ENCODE measurements at places on chromosomes 2 and 18. TPM values are rescaled to one million over a fixed set of nuclear protein-coding genes. Genes with fewer than 3 reads are reported as not detected.

The SERPINB10 gene
- total RNA-seq: not detected

The HSBP1L1 gene
- total RNA-seq: 7.0 TPM

The TMEM131 gene
- total RNA-seq: 34.7 TPM

The RHOB gene
- total RNA-seq: 2.8 TPM

The EHD3 gene
- 1.9 TPM for total RNA-seq

The TWSG1 gene
- total RNA-seq: 8.1 TPM

The SLC9A4 gene
- 0.11 TPM for total RNA-seq

The SERPINB12 gene
- total RNA-seq: not detected

The DSC2 gene
- total RNA-seq: not detected

The CROCC2 gene
- total RNA-seq: not detected

The CNRIP1 gene
- total RNA-seq: not detected

The FAM161A gene
- total RNA-seq: 3.5 TPM

The TLK1 gene
- total RNA-seq: 101 TPM

The MDH1 gene
- total RNA-seq: 179 TPM

The GDF7 gene
- total RNA-seq: not detected

The REEP1 gene
- total RNA-seq: 0.45 TPM

The TMEM37 gene
- not detected for total RNA-seq

The CFAP53 gene
- total RNA-seq: 0.34 TPM

The IL1RN gene
- 0.70 TPM for total RNA-seq

The CYP27A1 gene
- 0.18 TPM for total RNA-seq

The DAPL1 gene
- not detected for total RNA-seq

The FAM117B gene
- 11.6 TPM for total RNA-seq

The MC2R gene
- not detected for total RNA-seq

The HOXD4 gene
- total RNA-seq: not detected

The DSG4 gene
- not detected for total RNA-seq

The IL36B gene
- total RNA-seq: not detected

The STAM2 gene
- total RNA-seq: 17.9 TPM

The LRATD1 gene
- not detected for total RNA-seq

The NYAP2 gene
- not detected for total RNA-seq

The ANKRD30BL gene
- total RNA-seq: not detected

The BOLL gene
- not detected for total RNA-seq

The MOB1A gene
- 198 TPM for total RNA-seq

The C2orf72 gene
- total RNA-seq: 0.07 TPM

The GPAT2 gene
- total RNA-seq: 13.0 TPM

The TXNDC9 gene
- 33.6 TPM for total RNA-seq

The FOXD4L1 gene
- 0.50 TPM for total RNA-seq

The ADGRF3 gene
- total RNA-seq: 4.8 TPM

The CYB5A gene
- total RNA-seq: 17.4 TPM

The RUFY4 gene
- 1.3 TPM for total RNA-seq

The MC4R gene
- not detected for total RNA-seq

The RALB gene
- total RNA-seq: 70.7 TPM

The EVX2 gene
- total RNA-seq: not detected

The FAP gene
- total RNA-seq: not detected

The TCF23 gene
- total RNA-seq: not detected

The OTOS gene
- total RNA-seq: not detected

The SERPINB11 gene
- not detected for total RNA-seq

The NDC80 gene
- total RNA-seq: 72.8 TPM

The CLASP1 gene
- 55.9 TPM for total RNA-seq

The PNO1 gene
- 16.1 TPM for total RNA-seq

The TXNL4A gene
- total RNA-seq: 136 TPM

The PAX8 gene
- 0.32 TPM for total RNA-seq

The HOXD12 gene
- total RNA-seq: not detected

The DNER gene
- total RNA-seq: not detected

All from T-helper 2 cell treated with Interferon-gamma antibody and Interleukin-4, amounts not matched to agents 100 ng/mL and 5 ng/mL, for 36 hours (primary cell).